ENCODE measurements at places on chromosomes 16 and 17.

- DNase-seq, result peak; percentile 73
These were observed 11.0 kb downstream of the HEXIM2 start for GRCh38 chr17:45172541-45173286.

GRCh38 chr17:45824901-45825492 is 19.7 kb upstream of the SPPL2C start:
- no peak for DNase-seq

DNA sequence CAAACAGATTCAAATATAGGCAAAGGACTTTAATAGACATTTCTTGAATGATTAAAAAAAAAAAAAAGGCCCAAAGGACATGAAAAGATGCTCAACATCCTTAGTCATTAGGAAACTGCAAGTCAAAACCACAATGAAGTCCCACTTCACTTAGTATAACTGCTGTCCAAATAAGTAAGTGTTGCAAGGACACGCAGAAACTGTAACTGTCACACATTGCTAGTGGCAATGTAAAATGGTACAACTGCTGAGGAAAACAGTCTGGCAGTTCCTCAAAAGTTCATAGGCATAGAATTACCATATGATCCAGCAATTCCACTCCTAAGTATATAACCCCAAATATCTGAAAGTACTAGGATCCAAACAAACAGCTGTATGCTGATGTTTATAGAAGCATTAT is 112.7 kb downstream of the BRIP1 start:
- DNase-seq, result no peak

DNA sequence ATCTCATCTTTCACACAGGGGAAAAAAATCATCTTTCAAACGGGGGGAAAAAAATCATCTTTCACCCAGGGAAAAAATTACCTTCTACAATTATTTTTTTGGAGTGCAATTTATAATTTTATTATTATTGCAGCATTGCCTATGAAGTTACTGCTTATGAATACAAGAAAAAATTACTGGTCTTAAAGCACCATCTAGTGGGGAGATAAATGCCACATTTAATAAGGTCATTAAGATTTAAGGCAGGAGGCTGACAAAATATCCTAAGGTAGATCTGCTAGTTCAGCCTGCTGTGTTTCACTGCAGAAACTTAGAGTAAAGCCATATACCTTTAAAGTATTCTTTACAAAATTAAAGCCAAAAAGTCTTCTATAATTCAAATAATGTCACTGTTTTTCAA is 13.7 kb downstream of the SHCBP1 start:
- no peak for DNase-seq

GRCh38 chr17:75693500-75694481 is 26.7 kb downstream of the SAP30BP start:
- no peak for DNase-seq

All from thoracic aorta (tissue), 2 donors.